ENCODE measurements at places on chromosomes 2 and 18.

- no peak for DNase-seq
Observed at GRCh38 chr18:44548291-44549221, 132.1 kb upstream of the SETBP1 start.

DNA sequence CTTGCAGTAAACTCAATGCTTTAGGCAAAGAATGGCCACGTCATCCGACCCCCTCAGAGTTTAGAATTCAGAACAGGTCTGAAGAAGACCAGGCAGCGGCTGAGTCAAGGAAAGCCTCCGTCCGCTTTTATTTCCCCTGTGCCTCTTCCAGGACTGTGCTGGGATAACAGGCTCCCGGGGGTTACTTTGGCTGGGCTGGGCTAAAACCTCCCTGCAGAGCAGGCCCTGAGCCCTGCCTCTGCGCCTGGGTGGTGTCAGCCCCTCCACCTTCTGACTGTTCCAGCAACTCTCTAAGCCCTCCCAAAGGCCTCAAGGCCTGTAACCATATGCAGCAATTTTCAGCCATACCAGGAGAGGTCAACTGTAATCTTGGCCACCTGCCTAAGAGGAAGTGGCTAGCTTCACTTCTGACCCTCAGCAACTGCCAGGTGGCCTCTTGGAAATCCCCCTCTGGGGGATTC is 166.5 kb downstream of the RPIA start:
- no peak for DNase-seq

DNA sequence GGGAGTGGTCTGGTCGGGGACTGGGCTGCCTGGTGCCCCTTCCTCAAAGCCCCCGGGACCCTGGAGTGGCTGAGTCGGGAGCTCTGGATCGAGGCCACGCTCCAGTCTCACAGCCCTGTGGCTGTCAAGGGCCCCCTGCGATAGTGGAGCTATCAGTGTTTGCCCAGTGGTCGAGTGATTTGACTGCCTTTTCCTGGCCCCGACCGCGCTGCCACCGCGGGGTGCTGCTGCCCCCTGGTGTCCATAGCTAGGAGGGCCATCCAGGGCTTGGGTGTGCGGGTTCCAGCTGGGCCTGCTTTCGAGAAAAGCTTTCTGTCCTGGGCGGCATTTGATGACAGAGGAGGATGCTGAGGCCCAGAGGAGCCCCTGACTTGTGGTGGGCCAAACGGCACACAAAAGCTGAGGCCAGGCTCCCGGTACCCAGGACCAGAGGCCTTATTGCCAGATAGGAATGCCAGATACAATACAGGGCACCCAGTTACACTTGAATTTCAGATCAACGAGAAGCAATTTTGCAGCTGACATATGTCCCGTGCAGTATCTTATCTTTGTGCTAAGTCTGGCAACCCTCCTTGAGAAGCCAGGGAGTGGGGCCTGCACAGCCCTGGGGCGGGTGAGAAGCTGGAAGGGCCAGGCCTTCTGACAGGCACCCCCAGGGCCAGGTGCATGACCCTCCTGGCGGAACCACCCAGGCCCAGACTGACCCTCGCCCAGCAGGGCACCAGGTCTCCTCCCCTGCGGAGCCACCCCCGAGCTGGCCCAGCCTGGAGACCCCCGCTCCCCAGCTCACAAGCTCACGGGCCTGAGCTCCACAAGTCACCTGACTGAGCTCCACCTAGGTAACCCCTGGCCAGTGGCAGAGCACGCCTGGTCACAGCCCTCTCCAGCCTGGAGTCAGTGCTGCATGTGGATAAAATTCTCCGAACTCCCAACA is 13.0 kb downstream of the ODC1 start:
- no peak for DNase-seq

DNA sequence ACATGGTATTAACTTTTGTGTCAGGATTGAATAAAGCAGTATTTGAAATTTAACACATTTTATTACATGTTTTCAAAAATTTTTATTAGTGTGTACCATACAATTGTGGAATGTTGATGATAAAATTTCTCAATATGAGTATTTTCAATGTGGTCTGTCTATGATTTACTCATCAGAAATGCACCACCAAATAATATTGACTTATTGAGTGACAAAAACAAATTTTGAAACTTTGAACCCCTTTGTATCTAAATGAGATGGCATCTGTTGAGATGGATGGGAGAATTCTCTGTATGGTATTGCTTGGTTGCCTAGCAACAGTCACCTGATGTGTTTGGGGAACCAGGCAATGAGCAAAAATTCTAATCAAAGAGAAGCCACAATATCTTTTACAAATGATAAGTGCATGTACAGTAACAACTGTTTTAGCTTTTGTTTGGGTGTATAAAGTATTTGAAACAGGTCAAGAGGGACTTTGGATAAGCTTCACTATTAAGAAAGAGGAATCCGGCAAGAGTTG is 400.1 kb downstream of the CCDC85A start:
- DNase-seq: no peak

DNA sequence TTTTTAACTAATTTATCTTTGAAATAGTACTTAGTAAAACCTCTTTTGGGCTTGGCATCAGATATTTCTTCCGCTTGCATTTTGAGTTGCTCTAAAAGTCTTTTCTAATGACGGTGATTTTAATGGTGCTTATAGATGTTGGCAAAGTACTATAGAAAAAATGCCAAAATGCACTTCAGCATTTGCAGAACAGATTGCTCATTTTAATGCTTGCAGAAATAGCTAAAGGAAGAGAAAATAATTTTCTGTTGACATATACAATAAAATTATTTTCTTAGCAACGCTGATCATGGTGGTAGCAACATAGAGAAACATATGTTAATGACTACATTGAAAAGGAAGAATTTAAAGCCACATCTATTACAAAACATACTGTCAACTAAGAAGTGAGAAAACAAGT is 170.7 kb downstream of the STK39 start:
- no peak for DNase-seq

DNA sequence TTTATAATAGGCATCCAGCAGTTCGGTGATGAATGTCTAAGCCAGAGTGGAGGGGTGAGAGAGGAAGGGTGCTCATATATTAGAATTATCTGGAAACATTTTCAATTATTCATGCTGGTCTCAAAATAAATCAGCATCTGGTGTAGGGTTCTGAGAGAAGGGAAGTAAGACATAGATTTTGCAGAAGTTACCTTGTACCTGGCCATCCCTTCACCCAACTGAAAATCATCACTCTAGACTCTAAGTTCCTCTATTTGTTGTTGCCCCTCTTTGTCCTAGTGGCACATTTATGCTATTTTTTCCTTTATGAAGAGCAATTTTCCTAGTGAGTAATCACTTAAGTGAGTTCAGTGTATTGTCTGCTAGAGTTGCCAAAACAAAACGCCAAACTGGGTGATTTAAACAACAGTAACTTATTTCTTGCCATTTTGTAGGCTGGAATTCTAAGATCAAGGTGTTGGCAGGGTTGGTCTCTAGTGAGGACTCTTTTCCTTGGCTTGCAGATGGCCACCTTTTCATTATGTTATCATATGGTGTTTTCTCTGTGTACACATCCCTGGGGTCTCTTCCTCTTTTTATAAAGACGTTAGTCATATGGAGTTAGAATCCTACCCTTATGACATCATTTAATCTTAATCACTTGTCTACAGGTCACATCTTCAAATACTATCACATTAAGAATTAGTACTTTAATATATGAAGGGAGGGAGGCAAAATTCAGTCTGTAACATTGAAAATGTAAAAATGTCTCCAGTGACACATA is 129.9 kb upstream of the KLHL14 start:
- no peak for DNase-seq
